ENCODE measurements at places on chromosomes 11 and 22.

DNA sequence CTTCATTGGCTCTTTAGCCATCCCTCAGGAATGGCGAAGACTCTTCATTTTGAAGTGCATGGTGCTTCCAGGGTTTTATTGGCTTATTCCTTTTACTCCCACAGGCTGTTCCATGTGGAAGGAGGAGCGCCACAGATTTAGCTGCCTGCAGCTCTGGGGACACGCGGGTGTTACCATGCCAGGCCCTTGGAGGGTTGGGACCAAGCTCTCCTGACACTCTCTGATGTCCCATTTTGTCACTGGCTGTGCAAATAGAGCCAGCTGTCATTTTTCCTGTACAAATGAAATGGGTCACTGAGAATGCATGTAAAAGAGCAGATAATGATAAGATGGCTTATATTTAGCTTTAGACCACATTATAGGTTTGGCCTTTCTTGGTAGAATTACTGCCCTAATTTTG, 9.2 kb downstream of the THYN1 start:
- DNase-seq: no peak

- no peak for DNase-seq
Observed at GRCh38 chr11:102705626-102706025, at the start of gene MMP27. TSS of gene MMP27 (minus strand) at chr11:102705769. CDS start at chr11:102705714, 55 bp downstream.

- no peak for DNase-seq
Observed at GRCh38 chr22:28914201-28914600, 30.8 kb downstream of the ZNRF3 start.

GRCh38 chr11:706957-707816, 1.2 kb downstream of the EPS8L2 start:
- DNase-seq: no peak

DNA sequence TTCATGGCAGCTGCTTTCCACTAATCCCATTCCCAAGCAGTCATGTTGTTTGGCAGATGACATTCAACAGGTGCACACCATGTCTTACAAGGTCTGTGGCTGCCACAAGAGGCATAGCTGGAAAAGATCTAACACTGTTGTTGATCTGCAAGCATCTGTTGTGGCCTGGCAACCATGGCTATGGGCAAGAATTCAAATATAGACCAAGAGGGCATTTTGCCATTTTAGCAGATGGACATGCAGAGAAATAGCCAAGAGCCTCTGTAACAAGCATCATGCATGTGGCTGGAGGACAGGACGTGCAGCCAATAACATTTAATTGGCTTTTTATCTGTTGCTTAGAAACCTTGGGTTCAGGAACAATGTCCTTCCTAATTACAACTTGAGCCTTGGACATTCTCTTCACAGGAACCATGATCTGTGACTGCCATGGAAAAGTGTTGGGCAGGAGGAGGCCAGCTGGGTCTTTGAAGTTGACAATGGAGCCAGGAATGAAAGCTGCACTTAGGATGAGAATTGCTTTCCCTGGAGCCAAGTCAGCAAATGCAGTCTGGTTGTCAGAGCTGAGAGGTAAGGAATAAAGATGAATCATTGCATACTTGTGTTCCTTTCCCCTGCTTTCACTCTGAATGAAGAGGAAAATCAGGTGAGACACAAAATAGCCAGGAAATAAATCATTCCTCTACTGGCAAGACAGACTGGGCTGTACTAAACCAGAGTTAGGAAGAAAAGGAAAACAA, 113.6 kb upstream of the ANO5 start:
- no peak for DNase-seq

DNA sequence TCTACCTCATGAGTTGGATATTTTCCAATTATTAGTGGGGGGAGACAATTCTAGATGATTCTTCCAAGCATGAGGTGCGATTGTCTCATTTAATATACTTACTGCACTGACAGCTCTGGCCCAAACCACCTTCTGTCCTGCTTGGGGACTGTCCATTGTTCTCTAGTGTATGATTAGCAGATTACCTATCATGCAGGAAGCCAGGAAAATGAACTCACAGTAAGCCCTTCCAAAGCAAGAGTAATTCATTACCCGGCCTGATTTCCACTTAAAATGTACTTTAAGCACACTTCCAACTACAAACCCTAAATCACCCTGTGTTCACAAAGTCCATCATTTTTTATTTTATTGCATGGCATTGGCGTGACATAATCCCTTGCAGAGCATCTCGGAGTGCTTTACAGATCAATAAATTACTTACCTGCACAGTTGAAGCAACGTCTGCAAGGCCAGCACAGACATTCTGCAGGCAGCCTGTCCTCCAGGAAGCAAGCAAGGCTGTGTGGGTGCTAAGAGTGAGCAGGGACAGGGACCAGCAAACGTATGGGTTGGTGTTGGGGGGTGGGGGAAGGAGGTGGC, 838.2 kb downstream of the NTM start:
- DNase-seq: no peak

DNA sequence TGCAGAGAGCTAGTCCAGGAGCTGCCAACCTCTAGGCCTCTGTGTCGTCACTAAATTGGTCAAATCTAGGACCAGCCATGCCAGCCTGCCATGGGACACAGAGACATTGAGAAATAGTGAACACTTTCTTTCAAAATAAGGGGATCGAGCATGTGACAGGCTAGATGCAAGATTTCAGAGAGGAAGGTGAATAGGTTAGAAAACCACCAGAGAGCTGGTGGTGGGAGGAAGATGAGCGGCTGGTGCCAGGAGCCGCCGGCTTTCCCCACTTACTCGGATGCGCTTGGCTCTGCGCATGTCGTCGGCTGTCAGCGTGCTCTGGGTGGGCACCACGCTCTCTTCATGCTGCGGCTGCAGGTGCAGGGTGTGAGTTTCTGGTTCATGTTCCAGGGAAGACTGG, 35.4 kb upstream of the NFRKB start:
- no peak for DNase-seq

GRCh38 chr11:74840486-74840885, 91.8 kb downstream of the RNF169 start:
- DNase-seq: no peak

GRCh38 chr11:66420671-66421476, at the start of gene NPAS4:
TSS of gene NPAS4 (plus strand) at chr11:66421035. CDS start at chr11:66421180, 145 bp downstream.
- no peak for DNase-seq

DNA sequence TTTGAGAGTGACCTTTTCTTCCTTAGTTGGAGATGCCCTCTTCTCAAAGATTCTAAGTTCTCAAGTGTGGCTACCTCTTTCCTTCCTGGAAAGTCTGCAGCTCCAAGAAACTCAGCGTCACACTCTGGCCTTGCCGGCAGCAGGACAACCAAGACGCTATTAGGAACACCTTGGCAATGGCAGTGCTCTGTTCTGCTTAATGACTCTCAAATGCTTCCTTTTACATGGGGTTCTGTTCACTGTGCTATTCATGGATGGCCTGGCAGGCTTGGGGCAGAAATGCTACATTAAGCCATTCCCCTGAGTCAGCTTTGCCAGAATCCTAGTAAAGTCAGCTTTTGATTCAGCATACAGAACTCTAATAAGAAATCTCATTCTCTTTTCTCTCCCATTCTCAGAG, 25.9 kb downstream of the LARGE2 start:
- DNase-seq: no peak

DNA sequence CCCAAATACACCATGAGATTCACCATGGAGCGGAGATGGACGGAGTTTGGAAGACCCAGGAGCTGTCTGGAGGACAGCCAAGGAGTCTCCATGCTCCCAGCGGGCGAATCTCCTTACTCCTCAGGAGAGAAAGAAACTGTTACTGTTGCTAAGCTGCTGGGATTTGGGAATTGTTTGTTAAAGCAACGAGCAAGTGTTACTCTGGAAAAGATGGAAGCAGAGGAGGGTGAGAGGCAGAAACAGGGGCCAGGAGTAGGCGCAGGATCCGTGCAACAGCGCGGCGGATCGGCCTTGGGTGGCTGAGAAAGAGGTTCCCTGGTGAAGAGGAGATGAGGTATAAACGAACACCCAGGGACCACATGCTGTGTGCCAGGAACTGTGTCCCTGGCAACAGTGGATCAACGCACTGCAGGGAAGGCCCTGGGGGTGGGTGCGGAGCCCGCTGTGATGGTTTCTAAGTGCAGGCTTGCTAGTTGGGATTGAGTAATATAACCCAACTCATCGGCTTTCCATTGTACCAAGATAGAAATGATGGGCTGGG, 1436.4 kb downstream of the BRD1 start:
- DNase-seq: no peak

DNA sequence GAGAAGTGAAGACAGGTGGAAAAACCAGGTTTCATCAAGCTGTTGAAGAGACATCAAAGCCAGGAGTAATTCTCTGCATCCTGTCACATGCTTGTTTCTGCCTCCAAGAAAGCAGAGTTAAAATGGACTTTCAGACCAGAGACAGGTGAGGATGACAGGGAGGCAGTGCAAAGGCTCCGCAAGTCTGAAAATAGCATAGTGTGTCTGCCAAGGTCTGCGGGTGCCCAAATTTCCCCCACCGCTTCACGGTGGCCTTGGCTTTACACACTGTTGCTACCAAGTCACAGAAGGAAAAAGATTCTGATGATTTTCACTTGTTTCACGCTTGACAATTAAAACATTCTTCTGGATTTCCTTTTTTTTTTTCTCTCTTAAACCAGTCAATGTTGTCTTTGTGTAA, 44.2 kb downstream of the SNX19 start:
- no peak for DNase-seq

DNA sequence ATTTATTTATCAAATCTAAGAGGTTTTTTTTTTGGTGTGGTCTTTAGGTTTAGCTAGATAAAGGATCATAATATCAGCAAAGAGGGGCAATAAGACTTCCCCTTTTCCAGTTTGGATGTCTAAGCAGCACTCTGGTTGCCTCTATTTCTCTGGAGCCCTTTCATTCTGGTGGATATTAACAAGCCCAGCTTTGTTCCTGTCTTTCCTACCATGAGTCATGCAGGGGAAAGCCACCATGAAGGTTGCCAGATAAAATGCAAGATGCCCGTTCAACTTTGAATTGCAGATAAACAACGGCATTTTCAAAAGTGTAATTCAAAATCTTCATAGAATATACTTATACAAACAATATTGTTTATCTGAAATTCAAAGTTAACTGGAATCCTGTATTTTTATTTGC, 143.6 kb downstream of the ADAMTS15 start:
- DNase-seq: no peak

GRCh38 chr11:94876645-94877442, 96.5 kb downstream of the CWC15 start:
- DNase-seq: no peak

DNA sequence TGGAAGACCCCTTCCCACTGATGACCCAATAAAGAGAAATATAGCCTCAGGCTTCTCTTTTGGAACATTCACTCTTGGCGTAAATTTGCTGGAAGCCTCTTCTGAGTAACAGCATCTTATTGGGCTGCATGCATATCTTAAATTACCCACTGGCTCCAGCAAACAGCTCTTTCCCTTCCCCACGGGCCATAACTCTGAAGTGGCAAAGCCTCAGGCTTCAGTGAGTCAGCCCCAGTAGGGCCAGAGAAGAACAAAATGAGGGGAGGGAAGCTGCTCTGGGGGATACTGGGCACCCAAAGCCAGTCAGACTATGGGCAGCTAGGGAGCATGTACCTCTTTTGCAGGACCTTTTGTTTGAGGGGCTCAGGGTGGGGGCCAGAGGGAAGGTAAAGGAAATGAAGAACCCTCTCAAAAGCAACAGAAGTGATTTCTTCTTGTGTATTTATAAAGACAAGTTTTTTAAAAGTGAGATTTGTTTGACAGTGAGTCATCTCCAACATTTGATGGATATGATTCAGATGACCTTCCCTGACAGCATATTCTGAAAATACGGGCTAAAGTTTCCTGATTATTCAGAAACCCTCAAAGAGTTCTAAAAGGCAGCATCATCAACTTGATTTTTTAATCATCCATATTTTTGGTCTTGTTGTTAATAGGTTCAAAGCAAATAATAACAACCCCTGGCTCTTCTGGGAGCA, 203.4 kb downstream of the KIF18A start:
- no peak for DNase-seq

DNA sequence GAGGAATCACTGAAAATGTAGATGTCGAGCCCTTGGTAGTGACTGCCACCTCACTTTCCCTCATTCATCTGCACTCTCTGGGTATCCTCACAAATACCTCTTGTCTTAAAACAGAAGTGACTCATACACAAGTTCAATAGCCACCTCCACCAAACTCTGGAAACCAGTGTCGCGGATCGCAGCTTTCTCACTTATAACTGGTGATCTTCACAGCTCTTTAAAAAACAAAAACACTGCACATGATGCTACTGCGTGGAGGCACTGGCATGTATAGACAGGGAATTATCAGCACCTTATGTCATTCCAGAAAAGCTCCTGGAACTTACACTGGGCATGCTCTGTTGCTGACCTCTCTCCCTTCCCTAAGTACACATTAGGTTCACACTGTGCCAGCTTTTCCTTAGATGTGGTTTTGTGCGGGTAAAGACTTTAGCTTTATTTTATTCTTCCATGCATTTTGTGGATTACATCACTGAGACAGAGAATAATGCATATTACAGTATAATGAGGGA, 425.5 kb upstream of the CADM1 start:
- no peak for DNase-seq

GRCh38 chr11:64677441-64678023, 45.5 kb downstream of the NRXN2 start:
- DNase-seq: no peak

- no peak for DNase-seq
Observed at GRCh38 chr22:49995361-49996118, 17.0 kb downstream of the IL17REL start.

DNA sequence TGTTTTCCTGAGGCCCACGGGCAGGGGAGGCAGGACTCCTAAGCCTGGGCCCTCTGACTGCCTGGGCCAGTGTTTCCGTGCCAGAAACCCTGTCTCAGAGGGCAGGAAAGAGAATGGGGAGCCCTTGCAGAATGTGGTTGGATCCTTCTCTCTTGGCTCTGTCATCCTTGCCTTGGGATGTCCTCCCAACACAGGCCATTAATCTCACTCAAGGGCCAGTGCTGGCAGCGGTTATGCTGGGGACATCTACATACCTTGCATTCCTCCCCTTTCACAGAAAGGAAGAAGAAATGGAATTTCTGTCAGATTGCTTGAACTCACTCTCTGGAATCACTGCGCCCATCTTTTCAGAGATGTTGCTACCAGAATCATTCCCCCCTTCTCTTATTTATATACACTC, 296.9 kb downstream of the KIRREL3 start:
- no peak for DNase-seq

DNA sequence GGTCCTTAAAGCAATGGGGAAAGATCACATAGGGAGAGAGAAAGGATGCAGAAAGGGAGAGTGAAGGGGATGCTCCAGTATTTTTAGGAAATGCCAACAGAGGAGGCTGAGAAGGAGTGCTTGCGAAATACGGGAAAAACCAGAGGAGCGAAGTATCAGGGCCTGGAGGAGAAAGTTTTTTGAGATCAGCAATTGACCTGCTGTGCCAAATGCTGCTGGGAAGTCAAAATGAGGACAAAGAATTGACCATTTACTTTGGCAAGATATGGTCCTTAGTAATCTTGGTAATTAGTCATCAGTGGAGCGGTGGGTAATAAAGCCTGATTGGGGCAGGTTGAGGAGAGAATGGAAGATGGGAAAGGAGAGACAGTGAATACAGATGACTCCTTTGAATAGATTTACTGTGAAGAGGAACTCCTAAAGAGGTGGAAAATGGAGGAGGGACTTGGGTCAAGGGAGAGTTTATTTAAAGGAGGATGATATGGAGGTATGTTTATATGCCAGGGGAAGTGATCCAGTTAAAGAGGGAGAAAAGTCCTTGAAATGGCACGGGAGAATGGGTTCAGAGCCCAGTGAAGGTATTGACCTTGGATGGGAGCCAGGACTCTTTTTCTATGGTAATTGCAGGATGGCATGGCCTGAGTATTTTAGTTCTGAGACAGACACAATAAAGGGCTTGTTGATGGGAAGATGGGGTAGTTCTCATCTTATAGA, 111.5 kb downstream of the PKNOX2 start:
- DNase-seq: no peak
